ENCODE measurements at places on chromosomes 5 and 9.
A peak's percentile ranks its signal among the peaks of the same experiment; 100 is the strongest.

- DNase-seq: no peak
These were observed 620.6 kb upstream of the DAB2 start for GRCh38 chr5:40045429-40045828.

- DNase-seq: peak; percentile 35
These were observed 2.3 kb downstream of the ANXA2R start for GRCh38 chr5:43037636-43038495.

DNA sequence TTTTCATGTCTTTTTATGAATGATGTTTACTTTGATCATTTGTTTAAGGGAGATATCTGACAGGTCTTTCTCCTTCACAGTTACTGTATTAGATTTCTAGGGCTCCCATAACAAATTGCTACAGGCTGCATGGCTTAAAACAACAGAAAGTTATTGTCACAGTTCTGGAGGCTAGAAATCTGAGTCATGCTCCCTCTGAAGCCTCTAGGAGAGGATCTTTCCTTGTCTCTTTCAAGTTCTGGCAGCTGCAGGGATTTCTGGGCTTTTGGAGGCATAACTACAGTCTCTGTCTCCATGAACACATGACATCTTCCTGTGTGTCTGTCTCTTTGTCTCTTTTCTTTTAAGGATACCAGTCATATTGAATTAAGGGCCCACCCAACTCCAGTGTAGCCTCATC is 557.3 kb upstream of the SEMA6A start:
- DNase-seq: no peak

GRCh38 chr9:129836311-129837007 is 1.2 kb downstream of the USP20 start:
- DNase-seq: peak; percentile 29

DNA sequence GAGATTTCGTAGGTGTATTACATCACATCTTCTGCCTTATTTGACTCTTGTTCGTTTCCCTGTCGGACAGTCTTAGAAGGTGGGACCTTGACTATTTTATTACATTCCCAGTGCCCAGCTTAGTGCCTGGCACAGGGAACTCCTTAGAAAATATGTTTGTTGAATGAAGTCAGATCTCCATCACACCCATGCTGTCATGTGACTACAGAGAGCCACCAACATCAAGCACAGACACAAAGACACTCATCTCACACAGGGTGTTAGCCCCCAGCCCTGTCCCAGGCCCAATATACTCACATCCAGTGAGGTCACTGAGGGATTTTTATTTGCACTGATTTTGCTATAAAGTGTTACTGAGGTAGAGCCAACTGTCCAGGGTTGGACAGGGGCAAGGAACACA is 692 bp upstream of the SRA1 start:
- no peak for DNase-seq

DNA sequence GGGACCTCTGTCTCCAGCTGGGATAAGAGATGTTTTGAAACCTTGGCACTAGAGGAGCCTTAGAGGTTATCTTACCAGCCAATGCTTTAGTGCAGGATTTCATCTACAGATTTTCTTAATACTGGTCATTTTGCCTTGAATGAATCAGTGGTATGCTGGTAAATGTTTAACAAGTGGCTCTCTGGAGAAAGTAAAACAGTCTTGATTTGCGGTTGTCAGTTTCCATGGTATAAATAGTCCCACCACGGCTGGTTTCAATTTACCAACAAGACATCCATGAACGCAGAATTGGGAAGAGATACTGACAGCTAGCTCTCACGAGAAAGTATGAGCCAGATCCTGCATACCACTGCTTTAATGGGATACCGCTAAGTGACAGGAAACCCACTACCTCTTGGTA is 56.7 kb upstream of the CXCL14 start:
- no peak for DNase-seq
